ENCODE measurements at places on chromosomes 5 and 9. TPM values are rescaled to one million over a fixed set of nuclear protein-coding genes. Genes with fewer than 3 reads are reported as not detected.

Gene PGM5
- total RNA-seq = 33.3 TPM

Gene ANXA1
- 658 TPM for total RNA-seq

Gene GCNT4
- total RNA-seq = 5.0 TPM

Gene MARVELD2
- 1.6 TPM for total RNA-seq

Gene DDX4
- total RNA-seq = not detected

Gene REEP2
- total RNA-seq = 11.2 TPM

Gene SRD5A1
- 33.9 TPM for total RNA-seq

Gene C6
- 0.26 TPM for total RNA-seq

Gene RLN2
- not detected for total RNA-seq

Gene OR1J1
- total RNA-seq = not detected

Gene PCDHGB3
- 8.1 TPM for total RNA-seq

Gene TLX3
- not detected for total RNA-seq

Gene FOXE1
- 0.07 TPM for total RNA-seq

Gene PDZD2
- total RNA-seq = 0.46 TPM

Data from smooth muscle cell of the pulmonary artery (primary cell).